Bronchial epithelial cell (primary cell): ENCODE measurements at places on chromosomes 4 and X.
A peak's percentile ranks its signal among the peaks of the same experiment; 100 is the strongest.

- DNase-seq: no peak
Measured at GRCh38 chr4:32748498-32748897, 2028.3 kb downstream of the PCDH7 start.

GRCh38 chr4:13710246-13710885, 82.8 kb upstream of the BOD1L1 start:
- DNase-seq: no peak

DNA sequence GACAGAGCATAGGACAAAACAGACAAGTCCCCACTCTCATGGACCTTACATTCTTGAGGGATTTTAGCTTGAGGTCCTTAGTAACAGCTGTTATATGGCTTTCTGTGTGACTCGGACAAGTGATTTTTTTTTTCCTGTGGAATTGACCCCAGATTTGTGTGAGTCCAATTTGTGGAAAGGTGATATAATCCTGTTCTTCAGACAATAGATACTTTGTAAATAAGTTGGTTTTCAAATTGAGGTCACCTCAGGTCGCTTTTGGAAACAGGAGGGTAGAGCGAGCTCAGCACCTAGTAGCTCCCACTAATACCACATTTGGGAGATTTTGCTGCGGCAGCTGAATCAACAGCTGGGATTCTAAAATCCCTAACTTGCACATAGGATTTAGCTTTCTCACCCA, 1008.8 kb downstream of the ADGRL3 start:
- no peak for DNase-seq

GRCh38 chr4:185587427-185588161, 52.3 kb upstream of the PDLIM3 start:
- DNase-seq: no peak

GRCh38 chrX:25016361-25016671, 551 bp upstream of the ARX start:
- DNase-seq: no peak

- peak; percentile 45 for DNase-seq
Measured at GRCh38 chrX:42519666-42520231, 258.2 kb downstream of the PPP1R2C start.

DNA sequence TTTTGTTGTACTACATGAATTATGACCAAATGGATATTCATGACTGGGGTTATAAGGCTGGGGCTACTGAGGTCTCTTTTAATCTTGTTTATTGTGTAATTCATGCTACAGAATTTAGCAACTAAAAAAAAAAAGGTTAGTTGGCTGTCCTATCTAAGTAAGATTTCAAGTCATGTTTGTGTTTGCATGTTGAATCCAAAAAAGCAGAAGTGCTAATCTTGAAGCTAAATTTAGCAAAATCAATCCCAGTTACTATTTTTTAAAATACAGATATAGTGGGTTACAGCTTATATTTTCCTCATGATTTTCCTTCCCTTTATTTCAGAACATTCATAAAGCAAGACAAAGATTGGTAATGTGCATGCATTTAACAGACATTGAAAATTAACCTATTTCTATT, 19.4 kb downstream of the MTMR1 start:
- DNase-seq: no peak

- DNase-seq: no peak
Measured at GRCh38 chr4:3203971-3204431, 45.0 kb upstream of the MSANTD1 start.

GRCh38 chr4:73541251-73541650, 59.7 kb downstream of the AFM start:
- DNase-seq: no peak

DNA sequence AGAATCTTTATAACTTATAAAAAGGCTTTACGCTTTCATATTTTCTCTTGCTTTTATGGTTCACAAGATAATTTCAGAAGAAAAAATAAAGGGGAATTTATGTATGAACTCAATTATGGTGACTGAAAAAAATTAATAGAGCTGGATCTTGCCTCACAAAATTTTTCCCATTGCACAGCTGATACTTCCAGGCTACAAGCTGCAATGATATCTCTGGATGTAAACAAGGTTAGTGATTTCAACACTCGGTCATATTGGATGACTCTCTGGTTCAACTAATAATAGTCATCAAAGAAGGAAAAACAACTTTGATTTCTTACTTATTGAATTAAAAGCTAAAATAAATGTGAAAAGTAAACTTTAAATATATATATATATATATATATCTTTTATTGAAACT, 868.0 kb downstream of the FAT4 start:
- DNase-seq: no peak

DNA sequence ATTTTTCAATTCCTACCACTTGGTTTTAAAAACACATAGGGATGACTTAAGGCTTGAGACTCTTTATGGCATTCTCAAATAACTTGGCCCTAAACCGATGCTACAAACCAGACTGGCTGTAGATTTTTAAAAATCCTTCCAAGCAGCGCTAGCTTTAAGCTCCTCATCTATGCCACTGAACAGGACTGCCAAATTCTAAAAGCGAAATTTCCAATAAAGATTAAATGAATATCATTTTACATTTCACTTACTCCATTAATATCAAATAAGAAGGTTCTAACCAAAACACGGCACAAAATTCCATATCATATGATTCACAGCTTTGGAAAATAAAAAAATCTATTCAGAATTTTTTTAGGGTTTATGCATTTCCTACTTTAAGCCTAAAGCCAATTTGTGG, 134.2 kb downstream of the FANCB start:
- DNase-seq: no peak

- no peak for DNase-seq
Measured at GRCh38 chrX:109856974-109857373, 123.9 kb upstream of the ACSL4 start.
